Caco-2 (cell line): ENCODE measurements at places on chromosomes 16 and 17.

GRCh38 chr16:30186782-30187555, 3.6 kb downstream of the CORO1A start:
- H3K27me3 ChIP-seq: no peaks in the 10 kb centered on the region
- H3K27ac ChIP-seq: no peak overlapping the region
- H3K36me3 ChIP-seq: no peaks in the 10 kb centered on the region
- DNase-seq: no peak

DNA sequence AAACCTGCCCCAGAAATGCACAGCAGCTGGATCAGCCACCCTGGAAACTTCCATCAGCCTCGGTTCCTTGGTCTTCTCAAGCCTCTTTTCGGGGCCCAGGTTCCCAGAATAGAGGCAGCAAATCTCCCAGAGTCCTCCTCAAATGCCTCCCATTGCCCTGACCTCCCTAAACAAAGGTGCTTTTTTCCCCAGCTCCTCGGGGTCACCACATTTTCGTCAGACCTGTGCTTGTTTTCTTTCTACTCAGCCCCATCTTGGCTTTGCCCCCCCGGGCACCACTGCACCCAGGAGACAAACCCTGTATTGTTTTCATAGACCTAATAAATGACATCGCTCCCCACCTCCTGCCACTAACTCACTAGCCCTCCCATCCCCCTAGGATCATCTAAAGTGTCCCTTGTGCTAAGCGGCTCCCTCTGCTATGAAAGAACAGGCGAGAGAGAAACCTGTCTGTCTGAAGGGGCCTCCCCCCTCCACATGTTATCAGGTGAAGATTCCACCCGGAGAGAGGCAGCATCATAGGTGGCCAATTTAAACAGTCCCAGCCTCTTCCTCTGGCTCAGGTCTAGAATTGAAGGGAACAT, 451.1 kb downstream of the SOX9 start:
- no peaks in the 10 kb centered on the region for H3K27me3 ChIP-seq
- DNase-seq: no peak
- no peak overlapping the region for H3K4me3 ChIP-seq
- H3K36me3 ChIP-seq: no peaks in the 10 kb centered on the region; the same call in 1 of the 2 replicates
- H3K27ac ChIP-seq: no peak overlapping the region

GRCh38 chr16:74729783-74730683, 29.4 kb upstream of the MLKL start:
- no peaks in the 10 kb centered on the region; the same call in 1 of the 2 replicates for H3K36me3 ChIP-seq
- peak; percentile 63 for DNase-seq
- no peaks in the 10 kb centered on the region for H3K4me1 ChIP-seq
- H3K27me3 ChIP-seq: no peaks in the 10 kb centered on the region
- H3K4me3 ChIP-seq: no peak overlapping the region
- H3K27ac ChIP-seq: no peak overlapping the region

- peaks cover 44% of the 10 kb centered on the region for H3K4me1 ChIP-seq
- no peak for DNase-seq
- H3K36me3 ChIP-seq: no peaks in the 10 kb centered on the region
- no peak overlapping the region for H3K27ac ChIP-seq
Observed at GRCh38 chr17:19720631-19721426, 4.4 kb upstream of the SLC47A2 start.

DNA sequence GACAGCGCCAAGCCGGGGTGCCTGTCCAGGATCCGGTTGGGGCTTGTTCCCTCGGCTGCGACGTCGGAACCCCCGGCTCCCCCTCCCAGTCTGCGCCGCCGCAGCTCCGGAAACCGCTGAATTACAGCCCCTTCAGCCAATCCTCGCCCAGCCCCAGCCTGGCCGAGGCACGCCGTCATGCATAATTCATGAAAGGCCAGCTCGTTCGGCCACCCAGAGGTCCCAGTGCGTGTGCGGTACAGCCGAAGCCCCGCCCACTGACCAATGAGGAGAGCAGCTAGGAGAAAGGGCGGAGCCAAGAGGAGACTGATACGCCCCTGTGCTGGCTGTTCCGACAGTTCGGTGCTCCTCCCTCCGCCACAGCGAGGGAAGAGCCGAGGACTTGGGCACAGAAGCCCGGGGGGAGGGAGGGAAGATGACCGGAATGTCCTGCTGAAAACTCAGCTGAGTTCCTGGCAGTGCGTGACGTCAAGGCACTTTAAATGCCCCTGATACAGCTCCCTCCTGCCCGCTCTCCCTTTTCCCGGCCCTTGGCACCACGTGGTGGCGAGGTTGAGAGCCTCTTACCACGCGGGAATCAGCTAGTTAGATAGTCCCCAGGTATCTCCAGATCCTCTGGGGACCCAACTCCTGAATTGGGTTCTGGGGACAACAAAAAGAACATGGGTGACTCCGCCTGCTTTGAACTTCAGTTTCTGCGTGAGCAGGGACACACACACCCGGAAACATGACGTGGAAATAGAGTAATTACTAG, at the start of gene STAT3:
Gene STAT3 (minus strand): TSS at position 62 of the 754 bp plus-strand sequence. CDS start 39,926 bp downstream, outside the sequence.
- peaks cover 15% of the 10 kb centered on the region for H3K4me1 ChIP-seq
- peak within 1 kb of the TSS; percentile 91 for H3K27ac ChIP-seq
- H3K36me3 ChIP-seq: no peaks in the 10 kb centered on the region
- H3K4me3 ChIP-seq: peak within 1 kb of the TSS; percentile 98
- no peaks in the 10 kb centered on the region for H3K27me3 ChIP-seq
- DNase-seq: peak; percentile 100

DNA sequence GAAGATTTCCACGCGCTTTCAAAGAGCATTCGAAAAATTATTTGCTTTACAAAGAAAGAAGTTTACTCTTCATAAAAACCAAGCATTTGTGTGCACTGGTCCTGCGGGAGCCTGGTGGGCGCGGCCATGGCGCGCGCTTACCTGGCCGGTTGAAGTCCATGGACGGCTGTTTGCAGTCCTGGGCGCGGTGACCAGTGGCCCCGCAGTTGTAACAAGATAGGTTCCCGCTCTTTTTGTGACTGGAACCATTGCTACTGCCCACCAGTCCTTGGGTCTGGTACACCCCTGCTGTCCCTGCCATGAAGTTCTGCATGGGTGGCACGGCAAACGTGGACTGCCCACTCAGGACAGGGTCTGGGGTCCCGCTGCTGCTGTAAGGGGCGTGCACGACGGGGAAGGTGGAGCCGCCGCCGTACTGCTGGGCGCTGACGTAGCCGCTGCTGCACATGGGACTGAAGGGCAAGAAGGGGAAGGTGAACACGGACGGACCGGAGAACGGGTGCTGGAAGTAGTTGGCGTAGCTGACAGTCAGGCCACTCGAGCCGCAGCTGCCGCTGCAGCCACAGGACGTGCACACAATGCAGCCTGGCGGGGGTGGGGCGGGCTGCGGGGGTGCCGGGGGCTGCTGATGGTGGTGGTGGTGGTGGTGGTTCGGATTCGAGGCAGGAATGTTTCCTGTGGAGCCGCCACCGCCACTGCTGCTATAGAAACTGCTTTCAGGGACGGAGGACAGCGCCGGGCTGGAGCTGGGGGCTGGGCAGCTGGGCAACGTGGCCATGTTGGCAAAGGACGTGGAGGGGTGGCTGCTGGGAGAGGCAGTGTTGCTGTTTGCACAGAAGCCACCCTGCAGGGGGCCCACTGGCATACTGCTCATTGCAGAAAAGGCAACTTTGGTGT, 19.5 kb downstream of the MAP1LC3B start:
- no peaks in the 10 kb centered on the region for H3K27me3 ChIP-seq
- no peaks in the 10 kb centered on the region for H3K4me1 ChIP-seq
- no peak overlapping the region for H3K4me3 ChIP-seq

DNA sequence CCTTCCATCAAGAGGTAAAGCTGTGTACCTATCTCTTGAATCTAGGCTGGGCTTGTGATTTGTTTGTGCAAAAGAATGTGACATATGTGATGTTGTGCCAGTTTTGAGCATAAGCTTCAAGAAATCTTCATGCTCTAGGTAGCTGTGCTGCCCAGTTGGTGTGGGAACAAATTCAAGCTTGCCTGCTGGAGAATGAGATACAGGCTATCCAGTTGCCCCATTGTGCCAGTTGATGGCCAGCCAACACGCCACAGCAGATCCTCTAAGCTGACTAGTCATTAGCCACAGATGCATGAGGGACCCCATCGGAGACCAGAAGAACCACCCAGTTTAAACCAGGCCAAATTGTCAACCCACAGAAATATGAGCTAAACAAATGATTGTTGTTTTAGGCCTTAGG, 180.5 kb upstream of the MPHOSPH6 start:
- no peak overlapping the region for H3K4me3 ChIP-seq
- H3K36me3 ChIP-seq: no peaks in the 10 kb centered on the region
- no peak overlapping the region for H3K27ac ChIP-seq

GRCh38 chr16:67006930-67007658, 18.7 kb downstream of the CES4A start:
- H3K36me3 ChIP-seq: no peaks in the 10 kb centered on the region
- no peaks in the 10 kb centered on the region for H3K27me3 ChIP-seq
- H3K4me1 ChIP-seq: no peaks in the 10 kb centered on the region
- DNase-seq: no peak
